ENCODE measurements at places on chromosomes 5 and 9.

- DNase-seq: no peak
- no peaks in the 10 kb centered on the region for H3K4me1 ChIP-seq
- H3K27me3 ChIP-seq: no peaks in the 10 kb centered on the region
- H3K36me3 ChIP-seq: no peaks in the 10 kb centered on the region
- no peak overlapping the region for H3K4me3 ChIP-seq
These were observed 105.8 kb upstream of the SPATA31D4 start for GRCh38 chr9:81822301-81822865.

DNA sequence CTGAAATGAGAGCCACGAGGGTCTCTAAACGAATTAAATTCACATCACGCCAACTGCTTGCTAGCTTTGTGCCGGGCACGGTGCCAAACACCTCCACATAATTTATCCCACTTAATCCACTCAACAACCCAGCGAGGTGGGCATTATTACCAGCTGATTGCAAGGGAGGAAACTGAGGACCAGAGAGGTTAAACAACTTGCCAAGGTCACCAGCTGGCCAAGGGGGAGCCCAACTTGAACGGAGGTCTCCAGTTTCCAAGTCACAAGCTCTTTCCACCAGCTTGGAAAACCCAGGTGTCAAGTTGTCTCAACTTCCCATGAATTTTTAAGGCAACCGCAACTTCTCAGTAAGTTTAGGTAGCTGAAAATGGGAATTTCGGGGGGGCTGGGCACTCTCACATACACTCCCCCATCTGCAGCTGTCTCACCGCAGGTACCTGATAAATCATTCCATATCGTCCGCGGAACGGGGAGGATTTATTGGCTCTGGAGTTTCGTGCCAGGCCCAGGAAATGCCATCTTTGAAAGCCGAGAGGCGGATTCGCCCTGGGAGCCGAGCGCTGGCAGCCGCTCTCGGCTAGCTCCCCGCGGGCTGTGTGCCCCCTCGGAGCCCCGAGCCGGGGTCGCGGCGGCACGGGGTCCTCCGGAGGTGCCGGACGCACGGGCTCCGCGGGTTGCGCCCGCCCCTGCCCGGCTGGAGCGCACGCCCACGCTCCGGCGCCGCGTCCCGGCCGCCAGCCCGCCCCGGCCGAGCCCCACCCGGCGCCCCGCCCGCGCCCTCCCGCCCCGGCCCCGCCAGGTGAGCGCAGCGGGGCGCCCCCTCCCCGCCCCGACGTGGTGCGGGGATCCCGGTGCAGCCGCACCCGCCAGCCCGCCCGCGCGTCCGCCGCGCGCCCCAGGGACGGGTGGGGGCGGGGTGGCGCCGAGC is 617 bp downstream of the PTPN3 start:
- H3K27ac ChIP-seq: no peak overlapping the region
- H3K36me3 ChIP-seq: no peaks in the 10 kb centered on the region
- no peaks in the 10 kb centered on the region for H3K27me3 ChIP-seq
- H3K4me1 ChIP-seq: peaks cover 9% of the 10 kb centered on the region

DNA sequence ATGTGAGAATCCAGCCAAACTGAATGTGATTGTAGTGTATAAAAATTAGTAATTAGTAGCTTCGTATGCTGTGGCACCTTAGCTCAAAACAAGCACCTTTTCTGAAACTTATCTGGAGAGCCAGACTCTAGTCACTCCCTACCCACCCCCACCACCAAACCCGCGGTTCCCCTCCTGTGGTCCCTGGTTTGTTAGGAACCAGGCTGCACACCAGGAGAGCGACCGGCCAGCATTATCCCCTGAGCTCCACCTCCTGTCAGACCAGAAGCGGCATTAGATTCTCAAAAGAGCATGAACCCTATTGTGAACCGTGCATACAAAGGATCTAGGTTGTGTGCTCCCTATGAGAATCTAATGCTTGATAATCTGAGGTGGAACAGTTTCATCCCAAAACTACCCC is 498.6 kb downstream of the CHSY3 start:
- H3K27ac ChIP-seq: no peak overlapping the region
- no peaks in the 10 kb centered on the region for H3K27me3 ChIP-seq
- DNase-seq: no peak
- H3K36me3 ChIP-seq: no peaks in the 10 kb centered on the region

DNA sequence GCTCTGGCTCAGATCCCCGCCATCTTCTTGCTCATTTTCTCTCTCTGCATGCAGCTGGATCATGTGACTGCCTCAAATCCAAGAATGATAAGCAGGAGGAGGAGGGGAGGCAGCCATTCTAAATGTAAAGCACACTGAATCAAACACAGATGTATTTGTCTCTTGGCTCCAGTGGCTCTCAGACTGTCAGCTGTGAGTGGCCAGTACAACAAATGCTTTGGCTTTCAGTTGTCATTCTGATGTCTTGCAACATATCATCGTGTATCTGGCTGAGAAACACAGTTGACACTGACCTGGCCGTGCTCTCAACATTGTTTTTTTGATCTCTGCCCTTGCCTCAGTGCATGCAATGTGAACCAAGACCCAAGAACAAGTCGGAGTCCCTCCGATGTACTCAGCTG is 233.1 kb downstream of the ADAMTSL1 start:
- H3K4me1 ChIP-seq: peaks cover 13% of the 10 kb centered on the region
- H3K4me3 ChIP-seq: no peak overlapping the region
- DNase-seq: no peak
- H3K27me3 ChIP-seq: no peaks in the 10 kb centered on the region

- H3K27me3 ChIP-seq: no peaks in the 10 kb centered on the region
- no peak overlapping the region for H3K4me3 ChIP-seq
- no peaks in the 10 kb centered on the region for H3K36me3 ChIP-seq
- no peak overlapping the region for H3K27ac ChIP-seq
- no peak for DNase-seq
These were observed 111.0 kb upstream of the PLCXD3 start for GRCh38 chr5:41621420-41621819.

DNA sequence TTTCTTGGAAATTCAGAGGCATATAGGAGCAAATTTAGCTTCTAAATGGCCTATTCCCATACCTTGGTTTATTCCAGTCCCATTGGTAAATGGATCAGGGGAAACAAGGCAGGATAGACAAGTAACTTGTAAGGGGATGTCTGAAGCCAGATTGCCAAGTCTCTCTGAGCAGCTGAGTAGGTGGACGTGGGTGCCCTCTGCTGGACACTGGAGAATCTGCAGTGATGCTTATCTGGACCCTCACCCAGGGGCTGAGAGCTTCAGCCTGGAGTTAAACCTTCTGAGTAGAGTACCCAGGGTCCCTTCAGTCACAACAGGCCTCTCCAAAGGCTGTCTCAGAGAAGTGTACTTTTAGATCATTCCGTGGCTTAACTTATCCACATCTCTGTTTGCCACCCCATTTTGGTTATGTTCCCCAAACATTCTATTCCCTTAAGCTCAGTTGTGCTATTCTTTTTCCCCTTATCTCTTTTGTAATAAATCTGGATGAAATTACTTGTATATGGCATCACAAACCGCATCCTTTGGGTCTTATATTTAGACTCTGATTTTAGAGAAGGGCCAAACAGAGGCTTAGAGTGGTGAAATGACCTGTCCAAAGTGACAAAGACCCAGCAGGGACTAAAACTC is 218.3 kb upstream of the GLRA1 start:
- peaks cover 6% of the 10 kb centered on the region for H3K4me1 ChIP-seq
- H3K36me3 ChIP-seq: no peaks in the 10 kb centered on the region
- H3K27ac ChIP-seq: no peak overlapping the region
- DNase-seq: peak; percentile 68
- H3K27me3 ChIP-seq: no peaks in the 10 kb centered on the region
- no peak overlapping the region for H3K4me3 ChIP-seq

GRCh38 chr5:135052511-135053145 is 18.6 kb upstream of the PITX1 start:
- H3K27ac ChIP-seq: no peak overlapping the region
- no peak for DNase-seq
- H3K4me1 ChIP-seq: no peaks in the 10 kb centered on the region
- H3K4me3 ChIP-seq: no peak overlapping the region
- no peaks in the 10 kb centered on the region for H3K36me3 ChIP-seq

DNA sequence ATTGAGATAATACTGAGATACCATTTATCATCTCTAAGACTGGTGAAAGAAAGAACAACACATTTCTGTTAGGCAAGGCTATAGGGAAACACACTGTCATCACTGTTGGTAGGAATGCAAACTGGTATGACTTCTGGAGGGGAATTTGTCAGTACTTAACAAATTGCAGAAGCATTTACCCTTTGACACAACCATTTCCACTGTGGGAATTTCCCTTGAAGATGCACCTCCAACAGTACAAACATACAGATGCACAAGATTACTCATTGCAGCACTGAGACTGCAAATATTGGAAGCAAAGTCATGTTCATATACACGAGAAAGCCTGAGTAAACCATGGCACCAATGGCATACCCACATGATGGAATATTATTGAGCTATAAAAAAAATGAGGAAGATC is 17.6 kb downstream of the GM2A start:
- H3K36me3 ChIP-seq: peaks cover 14% of the 10 kb centered on the region
- H3K4me3 ChIP-seq: no peak overlapping the region
- H3K27ac ChIP-seq: no peak overlapping the region
- H3K4me1 ChIP-seq: no peaks in the 10 kb centered on the region
- DNase-seq: no peak

DNA sequence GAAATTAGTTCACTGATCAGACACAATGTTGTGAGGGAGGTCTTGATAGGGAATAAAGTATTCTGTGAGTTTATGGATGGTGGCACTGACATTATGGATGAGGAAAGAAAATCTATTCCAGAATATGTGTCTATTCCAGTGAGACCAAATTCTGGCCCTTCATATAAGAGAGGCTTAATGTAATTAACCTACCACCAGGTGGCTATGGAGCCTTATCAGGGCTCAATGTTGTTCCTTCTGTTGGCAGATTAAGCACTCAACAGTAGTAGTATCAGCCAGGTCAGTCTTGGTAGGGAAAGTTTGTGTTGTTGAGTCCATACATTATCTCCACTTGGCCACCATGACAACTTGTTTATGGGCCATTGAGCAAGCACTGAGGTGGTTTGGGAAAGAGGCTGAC is 41.7 kb upstream of the BARX1 start:
- no peaks in the 10 kb centered on the region for H3K36me3 ChIP-seq
- no peaks in the 10 kb centered on the region for H3K27me3 ChIP-seq
- H3K4me1 ChIP-seq: no peaks in the 10 kb centered on the region
- H3K27ac ChIP-seq: no peak overlapping the region
- H3K4me3 ChIP-seq: no peak overlapping the region

DNA sequence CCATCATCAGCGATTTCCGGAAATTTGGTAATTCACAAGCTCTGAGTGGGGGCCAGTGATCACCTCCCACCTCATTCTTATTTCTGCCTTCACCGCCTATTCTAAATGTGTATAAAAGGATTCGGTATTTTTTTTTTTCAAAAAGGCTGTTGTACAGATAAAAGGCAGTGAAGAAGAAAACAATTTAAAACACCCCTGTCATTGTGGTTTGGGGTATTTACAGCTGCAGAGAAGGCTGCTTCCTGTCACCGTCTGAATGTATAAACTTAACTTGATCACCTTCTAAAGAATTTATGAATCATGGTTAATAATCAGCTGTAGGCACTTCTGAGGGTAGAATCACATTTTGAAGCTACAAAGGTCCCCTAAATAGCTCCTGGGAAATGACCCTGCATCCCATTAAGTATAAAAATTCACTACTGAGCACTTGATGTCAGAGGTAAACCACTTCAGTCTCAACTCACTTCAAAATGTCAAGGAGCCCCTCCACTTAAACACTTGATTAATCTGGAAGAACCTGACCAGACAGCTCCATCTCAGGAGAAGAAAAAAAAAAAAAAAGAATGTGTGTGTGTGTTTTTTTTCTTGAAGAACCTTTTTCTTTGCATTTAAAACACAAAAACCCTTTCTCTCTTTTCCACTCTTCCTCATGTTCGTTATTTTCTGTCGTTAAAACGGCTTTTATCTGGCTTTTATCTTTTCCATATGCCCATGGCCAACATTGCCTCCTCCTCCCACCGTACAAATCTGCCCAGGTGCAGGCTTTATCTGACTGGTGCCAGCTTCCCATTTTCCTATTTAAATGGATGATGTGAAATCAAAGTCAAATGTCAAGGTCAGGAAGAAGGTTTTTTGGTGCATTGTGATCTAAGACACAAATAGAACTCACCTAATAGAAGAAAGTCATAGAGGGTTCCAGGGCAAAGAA is 291.2 kb downstream of the IRX1 start:
- no peak overlapping the region for H3K4me3 ChIP-seq
- DNase-seq: no peak
- H3K36me3 ChIP-seq: no peaks in the 10 kb centered on the region
- H3K27me3 ChIP-seq: no peaks in the 10 kb centered on the region
- H3K4me1 ChIP-seq: peaks cover 5% of the 10 kb centered on the region

GRCh38 chr5:150642567-150642927 is 2.1 kb downstream of the SYNPO start:
- no peaks in the 10 kb centered on the region for H3K36me3 ChIP-seq
- peaks cover 46% of the 10 kb centered on the region for H3K4me1 ChIP-seq
- peak overlapping the region; percentile 78 for H3K27ac ChIP-seq
- H3K4me3 ChIP-seq: no peak overlapping the region
- H3K27me3 ChIP-seq: no peaks in the 10 kb centered on the region

- no peak overlapping the region for H3K4me3 ChIP-seq
- H3K27ac ChIP-seq: no peak overlapping the region
- DNase-seq: no peak
- H3K36me3 ChIP-seq: no peaks in the 10 kb centered on the region
- H3K27me3 ChIP-seq: no peaks in the 10 kb centered on the region
These were observed 91.6 kb downstream of the DMAC1 start for GRCh38 chr9:7707934-7708333.

- H3K4me3 ChIP-seq: no peak overlapping the region
- H3K4me1 ChIP-seq: no peaks in the 10 kb centered on the region
- H3K27me3 ChIP-seq: no peaks in the 10 kb centered on the region
- no peak for DNase-seq
These were observed 5.0 kb upstream of the SLC34A1 start for GRCh38 chr5:177378884-177379883.

- H3K4me1 ChIP-seq: no peaks in the 10 kb centered on the region
- H3K27ac ChIP-seq: no peak overlapping the region
- H3K27me3 ChIP-seq: no peaks in the 10 kb centered on the region
- H3K36me3 ChIP-seq: no peaks in the 10 kb centered on the region
- DNase-seq: no peak
- no peak overlapping the region for H3K4me3 ChIP-seq
These were observed 87.2 kb downstream of the RMI1 start for GRCh38 chr9:84067821-84068220.

DNA sequence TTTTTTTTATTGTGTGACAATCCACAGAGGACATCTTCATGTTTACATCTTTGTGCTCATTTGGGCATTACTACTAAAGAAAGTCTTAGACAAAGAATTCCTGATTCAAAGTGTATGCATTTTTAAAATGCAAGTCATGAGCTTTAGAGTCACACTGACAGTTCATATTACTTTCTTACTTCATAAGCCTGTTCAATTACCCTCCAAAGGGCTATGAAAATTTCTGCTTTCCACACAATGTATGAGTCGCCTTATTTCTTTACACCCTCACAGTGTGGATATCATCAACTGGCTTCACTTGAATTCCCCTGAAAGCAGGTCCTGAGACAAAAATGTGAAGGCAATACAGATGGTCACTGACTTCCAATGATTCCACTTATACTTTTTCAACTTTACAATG is 280.4 kb upstream of the PTGER4 start:
- no peak for DNase-seq
- no peaks in the 10 kb centered on the region for H3K36me3 ChIP-seq
- no peaks in the 10 kb centered on the region for H3K27me3 ChIP-seq
- no peak overlapping the region for H3K4me3 ChIP-seq
- H3K4me1 ChIP-seq: no peaks in the 10 kb centered on the region

GRCh38 chr9:126696401-126697145 is 82.8 kb downstream of the LMX1B start:
- H3K4me1 ChIP-seq: no peaks in the 10 kb centered on the region
- H3K36me3 ChIP-seq: no peaks in the 10 kb centered on the region
- H3K27me3 ChIP-seq: no peaks in the 10 kb centered on the region
- H3K27ac ChIP-seq: no peak overlapping the region
- no peak overlapping the region for H3K4me3 ChIP-seq
